Stimulated activated CD8-positive, alpha-beta memory T cell treated with anti-CD3 and anti-CD28 coated beads, Interleukin-4, amount 100 ng/mL, for 1 hour (primary cell): ENCODE measurements at places on chromosomes 3 and 15.

- no peak for DNase-seq
Measured at GRCh38 chr3:172853921-172854666, 103.6 kb downstream of the ECT2 start.

DNA sequence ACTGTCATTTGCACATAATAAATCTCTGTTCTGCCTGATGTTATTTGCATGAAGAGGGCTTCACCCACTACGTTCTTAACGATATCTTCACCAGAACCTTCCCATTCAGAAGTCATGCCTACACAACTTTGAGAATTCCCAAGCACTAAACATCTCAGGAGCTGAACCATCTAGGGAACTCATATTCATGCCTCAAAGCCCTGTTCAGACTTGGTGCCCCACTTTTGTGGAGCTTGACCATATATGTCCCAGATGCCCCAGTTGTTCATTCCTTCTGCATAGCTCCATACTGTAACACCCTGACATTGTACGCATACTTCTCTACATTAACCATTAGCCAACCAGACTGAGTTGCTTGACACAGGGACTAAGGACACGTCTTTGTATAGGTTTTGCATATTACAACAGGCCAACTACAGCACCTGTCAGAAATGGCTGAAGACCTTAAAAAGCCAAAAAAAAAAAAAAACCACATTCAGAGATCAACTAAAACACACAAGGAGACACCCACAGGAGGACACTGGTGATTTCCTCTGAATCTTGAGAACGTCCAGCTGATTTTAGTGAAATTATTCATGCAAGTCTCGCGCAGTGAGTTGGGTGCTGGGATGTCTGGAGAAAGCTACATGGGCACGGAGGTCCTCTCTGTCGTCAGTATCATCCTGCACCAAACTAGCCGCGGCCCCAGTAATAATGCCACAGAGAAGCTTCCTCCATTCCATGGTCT, 141.4 kb downstream of the FOXP1 start:
- no peak for DNase-seq

DNA sequence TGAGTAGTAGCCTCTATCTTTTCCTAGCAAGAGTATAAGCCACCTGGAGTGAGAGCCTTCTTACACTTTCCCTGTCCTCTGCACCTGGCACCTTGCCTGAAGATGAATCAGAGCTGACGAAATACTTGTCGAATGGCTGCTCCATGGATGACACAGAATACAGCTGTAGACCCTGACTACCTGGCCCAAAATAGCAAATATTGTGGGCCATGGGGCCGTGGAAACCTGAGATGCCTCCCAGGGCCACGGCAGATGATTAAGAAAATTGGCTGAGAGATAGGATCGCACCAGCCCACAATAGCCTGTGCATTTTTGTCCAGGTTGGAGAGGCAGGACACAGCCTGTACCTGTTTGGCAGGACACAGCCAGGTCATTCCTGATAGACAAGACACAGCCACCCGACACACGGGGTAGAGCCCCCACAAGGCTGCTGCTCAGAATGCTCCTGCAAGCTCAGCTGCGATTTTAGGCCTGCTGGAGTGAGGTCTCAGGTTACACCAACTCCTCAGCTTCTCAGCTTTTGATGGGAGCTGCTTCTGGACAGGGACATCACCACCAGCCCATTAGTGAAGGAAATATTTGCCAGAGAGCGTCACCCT, 22.9 kb upstream of the TPM1 start:
- DNase-seq = no peak

DNA sequence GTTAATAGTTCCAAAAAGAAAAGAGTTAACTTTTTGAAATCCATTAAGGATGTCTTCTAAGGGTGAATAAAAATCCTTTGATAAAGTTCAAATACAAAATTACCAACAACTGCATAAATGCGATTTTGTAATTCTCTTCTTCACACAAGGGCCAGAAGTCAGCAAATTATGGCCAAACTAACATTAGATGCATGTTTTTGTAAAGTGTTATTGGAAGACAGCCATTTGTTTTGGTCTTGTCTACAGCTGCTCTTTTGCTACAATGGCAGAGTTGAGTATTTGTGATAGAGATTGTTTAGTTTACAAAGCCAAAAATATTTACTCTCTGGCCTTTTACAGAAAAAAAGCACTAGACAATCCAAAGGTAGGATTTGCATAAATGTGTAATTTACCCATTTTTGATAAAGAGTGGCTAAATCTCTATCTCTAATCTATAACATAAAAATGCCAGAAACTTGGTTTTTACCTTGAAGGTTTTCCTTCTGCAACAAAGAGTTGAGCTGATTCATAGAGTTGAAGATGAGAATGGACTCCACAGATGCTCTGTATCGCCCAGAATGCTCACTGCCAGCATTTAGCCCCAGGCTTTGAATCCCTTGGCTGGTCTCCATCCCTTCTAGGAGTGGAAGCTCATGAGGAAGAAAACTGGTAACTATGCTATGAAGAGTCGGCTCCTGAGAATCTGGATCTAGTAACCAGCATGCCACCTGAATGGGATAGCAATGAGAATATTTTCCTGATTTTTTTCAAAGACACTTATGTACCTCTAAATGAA, 64.5 kb downstream of the POLQ start:
- no peak for DNase-seq

DNA sequence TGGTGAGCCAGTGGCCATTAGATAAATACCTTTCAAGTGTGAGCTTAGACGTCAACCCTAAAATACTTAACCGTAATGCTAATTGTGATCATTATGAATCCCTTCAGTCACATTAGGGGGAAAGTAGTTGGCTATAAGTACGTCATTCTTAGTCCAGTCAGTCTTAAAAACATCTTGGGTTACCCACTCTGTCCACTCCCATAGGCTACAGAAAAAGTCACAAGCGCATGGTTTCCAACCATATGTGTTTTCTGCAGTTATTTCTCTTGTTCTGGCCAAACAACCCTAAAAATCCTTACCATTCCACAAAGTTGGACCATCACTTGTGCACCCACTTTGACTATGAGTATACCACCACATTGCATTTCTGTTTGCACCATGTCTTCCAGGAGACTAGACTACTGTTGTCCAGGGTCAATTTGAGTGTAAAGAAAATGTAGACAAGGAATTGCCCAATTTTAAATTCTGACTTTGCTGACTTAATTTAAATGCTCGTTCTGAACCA, 3.3 kb downstream of the RPL15 start:
- no peak for DNase-seq

DNA sequence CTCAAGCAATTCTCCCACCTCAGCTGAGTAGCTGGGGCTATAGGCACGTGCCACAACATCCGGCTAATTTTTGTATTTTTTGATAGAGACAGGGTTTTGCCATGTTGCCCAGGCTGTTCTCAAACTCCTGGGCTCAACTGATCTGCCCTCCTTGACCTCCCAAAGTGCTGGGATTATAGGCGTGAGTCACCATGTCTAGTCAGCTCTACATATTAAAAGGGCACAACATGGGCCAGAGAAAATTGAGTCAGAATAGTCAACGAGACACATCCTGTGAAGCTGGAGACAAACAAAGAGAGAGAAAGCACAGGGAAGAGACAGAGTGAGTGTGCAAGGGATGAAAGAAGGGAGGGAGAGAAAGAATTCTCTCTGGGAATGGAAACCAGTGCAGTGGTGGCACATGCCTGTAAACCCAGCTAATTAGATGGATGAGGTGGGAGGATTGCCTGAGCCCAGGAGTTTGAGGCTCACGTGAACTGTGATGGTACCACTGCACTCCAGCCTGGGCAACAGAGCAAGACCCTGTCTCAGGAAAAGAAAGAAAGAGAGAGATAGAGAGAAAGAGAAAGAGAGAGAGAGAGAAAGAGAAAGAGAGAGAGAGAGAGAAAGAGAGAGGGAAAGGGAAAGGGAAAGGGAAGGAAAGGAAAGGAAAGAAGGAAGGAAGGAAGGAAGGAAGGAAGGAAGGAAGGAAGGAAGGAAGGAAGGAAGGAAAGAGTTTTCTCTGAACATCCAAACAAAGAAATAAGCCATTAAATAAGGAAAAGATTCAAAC, 107.2 kb upstream of the SLC25A36 start:
- no peak for DNase-seq

- no peak for DNase-seq
Measured at GRCh38 chr3:41065340-41065739, 134.0 kb upstream of the CTNNB1 start.

DNA sequence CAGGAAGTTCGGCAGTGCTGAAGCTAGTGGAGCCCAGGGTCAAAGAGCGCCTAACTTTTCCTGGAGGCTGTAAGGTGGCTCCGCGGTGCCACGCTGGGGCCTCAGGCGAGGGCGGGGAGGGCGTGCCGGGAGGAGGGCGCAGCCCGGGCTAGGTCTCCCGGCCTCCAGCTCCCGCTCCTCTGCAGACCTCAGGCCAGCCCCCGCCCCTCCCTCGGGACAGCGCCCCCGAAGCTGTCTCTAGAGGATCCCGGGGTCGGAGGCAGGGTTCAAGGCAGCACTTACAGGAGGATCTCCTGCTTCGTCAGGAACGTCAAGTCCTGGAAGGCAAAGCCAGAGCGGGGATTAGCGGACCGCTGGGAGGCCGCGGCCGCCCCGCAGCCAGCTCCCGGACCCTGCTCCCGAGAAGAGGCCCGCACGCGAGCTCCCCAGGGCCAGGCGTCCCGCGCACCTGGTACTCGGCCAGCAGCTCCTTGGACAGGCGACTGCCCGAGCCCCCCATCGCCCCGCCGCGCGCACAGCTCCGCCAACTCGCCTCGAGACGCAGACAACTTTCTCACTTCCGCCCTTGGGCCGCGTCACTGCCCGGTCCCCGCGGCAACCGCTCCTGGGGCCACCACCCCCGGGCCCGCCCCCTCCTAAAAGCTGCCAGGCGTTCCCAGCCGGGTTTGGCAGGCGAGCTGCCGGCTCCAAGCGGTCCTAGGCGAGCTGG, at the start of gene CIB1:
TSS of gene CIB1 (minus strand) at position 555 of the 709 bp plus-strand sequence. CDS start at position 499, 56 bp downstream.
- no peak for DNase-seq

DNA sequence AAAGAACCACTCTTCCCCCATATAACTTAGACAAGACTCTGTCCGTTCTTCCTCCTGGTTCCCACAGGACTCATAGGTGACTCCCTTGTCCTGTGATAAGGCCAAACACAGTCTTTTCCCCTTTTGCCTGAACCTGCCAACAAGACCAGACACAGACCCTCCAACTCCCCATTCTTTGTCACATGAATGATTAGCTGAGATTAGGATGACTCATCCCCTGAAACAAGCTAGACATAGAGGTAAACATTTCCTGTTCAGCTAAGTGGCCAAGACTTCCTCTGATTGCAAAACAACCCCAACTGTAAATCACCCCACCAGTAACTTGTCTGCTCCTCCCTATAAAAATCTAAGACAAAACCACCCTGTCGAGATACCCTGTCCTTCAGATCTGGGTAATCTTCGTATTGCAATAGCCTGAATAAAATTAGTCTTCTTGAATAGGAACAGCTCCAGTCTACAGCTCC, 11.4 kb upstream of the HTR3E start:
- no peak for DNase-seq

- DNase-seq = no peak
Measured at GRCh38 chr3:67654844-67655177, 399 bp upstream of the SUCLG2 start.
